A172 (cell line): ENCODE measurements at places on chromosomes 5 and 9. TPM values are rescaled to one million over a fixed set of nuclear protein-coding genes. Genes with fewer than 3 reads are reported as not detected.

GRCh38 chr9:2241461-2241835 lies 226.3 kb downstream of the SMARCA2 start:
- DNase-seq: no peak

GRCh38 chr9:89593727-89594427 lies 10.9 kb upstream of the GADD45G start:
- DNase-seq: peak; percentile 55

Gene TMEM174
- total RNA-seq: not detected in 2 replicates

DNA sequence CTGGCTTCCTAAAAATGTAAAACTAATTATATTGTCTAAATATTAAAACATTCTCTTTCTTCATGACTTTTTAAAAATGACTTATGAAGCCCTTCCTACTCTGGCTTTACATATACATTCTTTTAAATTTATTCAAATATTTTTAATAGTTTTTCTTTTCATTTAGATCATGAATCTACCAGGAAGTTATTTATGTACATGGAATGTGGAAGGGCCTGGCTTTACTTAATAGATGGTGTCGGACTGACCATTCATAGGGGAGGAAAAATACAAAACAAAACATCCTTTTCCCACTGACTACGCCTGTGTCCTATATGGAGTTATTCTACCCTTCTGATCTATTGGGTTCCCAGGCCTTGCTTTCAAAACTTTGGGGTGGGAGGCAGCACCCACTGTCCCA lies 129.8 kb downstream of the MACROH2A1 start:
- DNase-seq: no peak

- peak; percentile 71 for DNase-seq
Measured at GRCh38 chr9:96418920-96419690, 935 bp upstream of the ZNF367 start.
